ENCODE measurements at places on chromosomes 3 and 15. TPM values are rescaled to one million over a fixed set of nuclear protein-coding genes. Genes with fewer than 3 reads are reported as not detected.

Gene CCDC39
- total RNA-seq: not detected

Gene ITIH3
- total RNA-seq: 0.84 TPM

Gene IL5RA
- total RNA-seq: 0.04 TPM

Gene CKMT1B
- not detected for total RNA-seq

Gene ARPP21
- total RNA-seq: 116 TPM

Gene SENP7
- total RNA-seq: 41.3 TPM

Data from muscle of leg (tissue), 16 donors.